ENCODE measurements at places on chromosomes 11 and 22.

- no peak for DNase-seq
Observed at GRCh38 chr22:38837414-38837928, 6.4 kb downstream of the NPTXR start.

- no peak for DNase-seq
Observed at GRCh38 chr11:31449040-31449439, 60.4 kb downstream of the IMMP1L start.

GRCh38 chr22:46829941-46830715, 67.7 kb downstream of the TBC1D22A start:
- DNase-seq = no peak

GRCh38 chr11:11149671-11150459, 203.2 kb downstream of the CSNK2A3 start:
- DNase-seq = peak; percentile 35

DNA sequence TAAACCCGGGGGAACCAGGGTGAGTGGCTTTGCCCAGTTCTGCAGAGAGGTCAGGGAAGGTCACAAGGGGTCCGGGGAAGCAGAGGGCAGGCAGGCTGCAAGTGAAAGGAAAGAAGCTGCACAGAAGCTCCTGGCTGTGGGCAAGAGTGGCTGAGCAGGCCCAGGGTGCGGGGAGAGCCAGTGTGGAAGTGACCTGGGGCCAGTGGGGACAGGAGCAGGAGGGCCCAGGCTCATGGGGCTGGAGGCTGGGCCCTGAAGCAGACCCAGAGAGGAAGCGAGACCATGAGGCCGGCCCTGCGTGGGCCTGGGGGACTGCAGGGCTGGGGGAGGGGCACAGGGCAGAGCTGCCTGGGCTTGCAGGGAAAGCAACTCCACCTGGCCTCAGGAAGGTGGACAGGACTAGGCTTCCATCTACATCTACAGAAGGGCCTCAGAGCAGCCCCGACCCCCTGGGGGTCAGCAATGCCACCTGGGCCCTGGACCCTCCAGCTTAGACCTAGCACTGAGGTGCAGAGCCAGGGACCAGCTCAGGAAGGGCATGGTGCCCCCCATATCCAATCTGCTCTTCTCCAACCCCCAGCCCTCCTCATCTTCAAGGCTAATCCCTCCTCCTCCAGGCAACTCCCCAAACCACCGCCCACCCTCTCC, 11.6 kb downstream of the IGF2 start:
- no peak for DNase-seq

GRCh38 chr11:134478611-134479010, 66.6 kb upstream of the B3GAT1 start:
- no peak for DNase-seq

GRCh38 chr11:1844221-1845094, 5.7 kb downstream of the TNNI2 start:
- peak; percentile 32 for DNase-seq

DNA sequence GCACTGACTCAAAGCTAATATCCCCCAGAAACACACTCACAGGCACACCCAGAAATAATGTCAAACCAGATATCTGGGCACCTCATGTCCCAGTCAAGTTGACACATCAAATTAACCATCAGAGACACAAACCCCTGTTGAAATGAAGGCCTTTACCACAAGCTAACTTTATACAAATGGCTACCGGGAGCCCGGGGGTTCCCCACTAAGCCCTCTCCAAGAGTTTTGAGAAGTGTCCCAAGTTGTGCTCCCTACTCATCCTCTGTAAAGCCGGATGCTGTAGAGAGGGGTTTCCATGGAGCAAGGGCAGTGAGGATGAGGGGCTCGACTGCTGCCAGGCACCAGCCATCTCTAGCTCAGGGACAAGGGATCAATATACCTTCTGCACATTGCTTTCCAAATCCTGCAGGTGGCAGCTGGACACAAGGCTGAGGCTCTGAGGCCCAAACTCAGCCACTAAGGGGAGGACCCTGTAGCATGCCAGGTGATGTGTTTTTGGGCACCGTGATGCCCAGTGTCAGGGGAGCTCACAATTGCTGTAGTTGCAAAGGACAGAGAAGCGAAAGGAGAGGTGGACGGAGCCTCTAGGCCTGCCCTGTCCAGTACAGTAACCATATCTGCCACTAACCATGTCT, 145.7 kb downstream of the TTC17 start:
- DNase-seq = no peak

DNA sequence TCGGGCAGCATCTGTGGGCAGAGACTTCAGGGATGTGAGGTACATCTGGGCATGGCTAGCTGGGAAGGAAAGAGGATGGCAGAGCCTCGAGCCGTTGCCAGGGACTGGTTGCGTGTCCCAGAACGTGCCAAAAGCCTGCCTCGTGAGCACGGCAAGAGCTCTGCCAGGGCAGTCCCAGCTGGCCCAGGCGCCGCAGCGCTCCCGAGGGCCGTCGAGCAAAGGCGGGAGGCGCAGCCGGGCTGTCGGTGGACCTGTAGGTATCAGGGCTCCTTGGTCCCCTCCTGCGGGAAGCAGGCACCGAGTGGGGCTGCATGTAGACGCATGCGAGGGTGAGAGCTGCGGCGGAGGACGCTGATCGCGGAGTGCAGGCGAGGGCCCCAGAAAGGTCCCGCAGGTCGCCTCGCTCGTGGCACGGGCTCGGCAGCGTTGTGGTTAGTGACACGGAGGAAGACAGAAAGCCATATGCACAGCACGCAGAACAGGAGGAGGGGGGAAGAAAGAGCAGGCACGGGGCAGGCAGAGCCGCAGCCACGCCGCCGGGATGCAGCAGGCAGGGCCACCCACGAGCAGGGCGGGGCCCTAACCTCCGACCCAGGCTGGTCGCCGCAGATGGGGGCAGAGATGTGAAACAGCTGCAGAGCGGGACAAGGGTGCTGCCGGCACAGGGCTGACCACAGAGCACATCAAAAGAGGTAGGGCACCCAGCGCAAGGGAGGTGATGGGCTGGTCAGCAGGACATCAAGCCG, 18.0 kb downstream of the LSP1 start:
- DNase-seq = peak; percentile 34

- no peak for DNase-seq
Observed at GRCh38 chr11:30917859-30918478, 331.8 kb upstream of the MPPED2 start.

DNA sequence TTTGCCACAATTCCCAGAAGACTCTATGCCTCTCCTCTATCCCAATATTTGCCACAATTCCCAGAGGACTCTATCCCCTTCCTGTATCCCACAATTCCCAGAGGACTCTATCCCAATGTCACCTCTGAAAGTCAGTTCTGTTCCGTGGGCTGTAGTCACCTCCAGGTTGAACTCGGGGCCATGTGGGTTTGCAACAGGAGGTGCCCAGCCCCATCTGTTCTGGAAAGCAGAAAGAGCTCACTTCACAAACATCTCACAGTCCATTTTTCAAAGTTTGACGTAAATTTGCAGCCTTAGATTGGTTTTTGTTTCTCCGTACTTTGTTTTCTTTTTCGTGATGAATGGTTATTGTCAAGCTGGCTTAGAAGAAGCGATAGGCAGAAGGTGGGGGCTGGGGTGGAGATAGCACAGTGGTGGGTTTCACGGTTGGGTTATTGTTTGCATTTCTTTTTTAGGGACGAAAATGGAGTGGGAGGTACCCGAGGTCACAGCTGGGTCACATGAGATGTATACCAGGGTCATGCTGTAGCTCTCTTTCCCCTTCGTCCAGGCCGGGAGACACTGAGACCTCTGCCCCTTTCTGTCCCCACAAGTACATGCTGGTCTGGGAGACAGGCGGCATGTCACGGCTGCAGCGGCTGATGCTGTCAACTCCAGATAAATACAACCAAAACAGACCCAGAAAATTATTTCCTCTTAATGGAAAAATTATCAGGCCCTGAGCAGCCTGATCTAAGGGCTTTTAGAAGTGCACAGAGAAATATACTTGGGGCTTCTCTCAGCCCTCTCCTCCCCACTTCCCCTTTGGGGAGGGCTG, 374.5 kb downstream of the CADM1 start:
- DNase-seq = no peak

DNA sequence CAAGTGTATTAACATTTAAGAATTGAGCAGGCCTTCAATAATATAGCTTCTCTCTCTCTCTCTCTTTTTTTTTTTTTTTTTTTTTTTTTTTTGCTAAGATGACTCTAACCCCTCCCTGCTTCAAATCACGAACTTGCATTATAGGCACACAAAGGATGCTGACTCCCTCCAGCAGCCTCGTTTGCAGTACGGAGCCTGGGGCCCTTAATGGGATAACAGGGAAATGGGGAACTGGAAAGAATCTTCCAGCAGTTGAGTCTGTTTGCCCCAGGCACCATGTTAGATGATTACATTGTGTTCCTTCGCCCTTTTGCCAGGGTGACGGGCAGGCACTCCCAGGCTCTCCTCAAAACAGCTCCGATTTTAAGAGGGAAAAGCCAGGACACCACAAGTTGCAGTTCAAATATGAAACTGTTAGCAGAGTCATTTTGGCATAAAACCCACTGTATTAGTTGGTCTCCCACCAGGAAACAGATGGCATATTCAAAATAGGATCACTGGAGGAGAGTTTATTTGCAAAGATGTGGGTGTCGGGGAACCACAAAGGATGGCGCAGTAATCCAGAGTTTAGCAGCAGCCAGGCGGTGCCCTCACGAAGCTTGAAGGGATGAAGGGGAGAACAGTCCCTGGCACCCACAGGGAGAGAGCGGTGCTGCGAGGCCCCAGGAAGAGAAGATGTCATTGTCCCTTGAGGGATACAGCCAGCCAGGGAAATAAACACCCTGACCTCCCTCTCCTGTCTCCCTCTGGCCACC, 26.5 kb upstream of the TREH start:
- DNase-seq = no peak

DNA sequence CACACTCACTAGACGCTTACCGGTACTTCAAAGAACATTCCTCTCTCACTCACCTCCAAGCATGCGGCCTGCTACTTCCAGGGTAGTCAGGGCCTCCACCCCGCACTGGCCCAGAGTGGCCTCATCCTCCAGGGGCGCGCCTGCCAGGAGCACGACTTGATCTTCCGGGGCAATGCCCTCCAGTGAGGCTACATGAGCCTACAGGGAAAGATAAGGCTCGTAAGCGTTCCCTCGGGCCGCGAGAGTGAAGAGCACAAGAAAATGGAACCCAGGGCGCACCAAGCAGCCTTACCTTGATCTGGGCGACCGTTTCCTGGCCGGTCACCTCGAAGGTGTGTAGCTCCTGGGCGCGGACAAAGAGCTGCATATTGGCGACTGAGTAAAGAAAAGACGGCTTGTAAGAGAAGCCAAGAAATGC, 478 bp downstream of the FAU start:
- no peak for DNase-seq

- no peak for DNase-seq
Observed at GRCh38 chr11:7251836-7252682, at the start of gene SYT9. Gene SYT9 (plus strand): TSS chr11:7251904. CDS start chr11:7252187, 283 bp downstream.

GRCh38 chr11:123373754-123374621, 56.1 kb upstream of the GRAMD1B start:
- DNase-seq = no peak

DNA sequence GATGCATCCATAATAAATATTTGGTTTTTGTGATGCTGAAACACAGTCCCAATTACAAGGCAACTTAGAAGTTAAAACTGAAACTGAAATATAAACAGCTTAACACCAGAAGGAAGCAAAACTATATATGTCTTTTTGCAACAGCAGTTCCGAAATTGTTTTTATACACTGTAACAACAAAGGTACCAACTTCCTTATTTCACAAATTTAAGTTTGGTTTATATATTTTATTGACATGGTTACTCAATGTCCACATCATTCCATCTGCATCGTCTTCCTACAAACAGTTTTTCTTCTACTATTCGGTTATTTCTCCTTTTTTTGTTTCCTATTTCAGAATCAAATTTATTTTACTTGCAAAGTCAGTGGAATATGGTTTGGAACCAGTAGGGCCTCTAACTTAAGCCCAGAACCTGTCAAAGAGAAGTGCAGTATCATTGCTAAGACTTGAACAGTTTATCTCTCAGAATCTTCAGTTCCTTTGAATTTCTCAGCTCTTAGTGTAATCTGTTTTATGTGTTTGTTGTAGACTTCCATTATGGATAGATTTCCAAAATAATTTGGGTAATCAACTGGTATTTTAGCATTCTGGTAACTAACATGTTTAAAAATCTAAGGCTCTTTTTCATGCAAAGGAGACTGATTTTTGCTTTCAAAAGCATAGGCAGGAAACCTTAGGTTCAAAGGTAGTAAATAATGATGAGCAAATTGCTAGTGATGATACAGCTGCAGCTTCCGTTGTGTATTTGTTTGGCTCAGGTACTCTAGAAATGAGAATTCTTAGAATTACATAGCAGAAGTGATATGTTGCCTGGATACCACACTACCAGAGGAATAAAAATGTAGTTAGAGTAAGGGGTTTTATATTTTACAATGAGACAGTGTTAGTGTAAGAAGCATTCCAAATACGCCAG, 8.2 kb upstream of the HSPA8 start:
- DNase-seq = no peak

- DNase-seq = no peak
Observed at GRCh38 chr22:23233752-23234408, 53.6 kb downstream of the BCR start.

- peak; percentile 22 for DNase-seq
Observed at GRCh38 chr11:45655347-45655756, 10.1 kb downstream of the CHST1 start.

GRCh38 chr11:32659672-32660071, 76.0 kb downstream of the EIF3M start:
- no peak for DNase-seq

- no peak for DNase-seq
Observed at GRCh38 chr22:19358703-19359553, 67.4 kb upstream of the CLTCL1 start.

DNA sequence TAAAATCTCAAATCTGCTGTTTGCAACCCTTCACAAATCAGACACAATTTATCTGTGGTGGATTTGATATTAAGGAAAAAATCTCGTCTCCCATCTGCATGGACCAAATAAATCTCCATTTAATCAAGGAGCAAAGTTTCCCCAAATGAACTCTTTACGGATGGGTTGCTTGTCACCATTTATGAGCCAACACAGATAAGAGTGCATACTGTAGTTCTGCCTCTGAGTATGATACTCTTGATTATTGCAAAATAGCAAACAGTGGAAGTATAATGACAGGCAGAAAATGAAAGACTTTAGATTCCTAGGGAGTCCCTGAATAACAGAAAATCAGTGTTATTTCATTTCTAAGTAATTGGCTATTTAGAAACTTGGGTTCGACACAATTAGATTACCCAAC, 1395.9 kb downstream of the FAM181B start:
- DNase-seq = no peak
